ENCODE measurements at places on chromosomes 2 and 18.

GRCh38 chr2:177556153-177556552 lies 163.6 kb downstream of the AGPS start:
- DNase-seq, result no peak

- no peak for DNase-seq
Measured at GRCh38 chr2:99651930-99652670, 162.3 kb upstream of the REV1 start.

DNA sequence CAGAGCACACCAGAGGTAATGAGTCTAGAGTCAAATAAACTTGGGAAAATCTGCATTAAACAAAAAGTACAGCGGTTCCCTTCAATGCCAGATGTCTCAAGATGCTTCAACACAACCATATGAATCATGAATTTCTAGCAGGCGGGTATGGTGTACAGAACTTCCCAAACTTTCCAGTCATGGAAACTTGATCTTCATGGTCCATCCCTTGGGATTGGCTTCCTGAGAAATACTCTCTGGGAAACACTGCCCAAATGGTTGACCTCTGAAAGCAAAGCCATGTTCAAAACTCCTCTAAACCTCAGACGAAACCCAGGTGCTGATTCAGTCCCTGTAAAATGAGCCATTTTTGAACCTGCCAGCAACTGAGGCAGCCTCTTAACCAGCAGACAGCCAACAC lies 16.4 kb upstream of the TMEM247 start:
- no peak for DNase-seq

DNA sequence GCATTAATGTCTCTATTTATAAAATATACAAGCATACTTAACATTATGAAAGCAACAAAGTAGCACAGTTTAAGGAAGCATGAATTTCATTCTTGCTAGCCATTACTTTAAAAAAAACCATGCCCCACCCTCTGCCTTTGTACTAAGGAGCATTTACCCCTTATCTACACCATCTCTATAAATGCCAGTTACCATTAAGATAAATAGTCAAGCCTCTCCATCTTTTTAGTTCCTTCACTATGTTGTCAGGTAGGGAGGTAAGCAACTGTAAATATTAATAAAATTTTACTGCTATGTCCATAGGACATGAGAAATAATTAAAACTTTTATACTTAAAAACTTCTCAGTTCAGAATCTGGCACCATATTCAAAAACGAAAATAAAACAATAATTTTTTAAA lies 42.1 kb downstream of the ROCK1 start:
- DNase-seq, result no peak

DNA sequence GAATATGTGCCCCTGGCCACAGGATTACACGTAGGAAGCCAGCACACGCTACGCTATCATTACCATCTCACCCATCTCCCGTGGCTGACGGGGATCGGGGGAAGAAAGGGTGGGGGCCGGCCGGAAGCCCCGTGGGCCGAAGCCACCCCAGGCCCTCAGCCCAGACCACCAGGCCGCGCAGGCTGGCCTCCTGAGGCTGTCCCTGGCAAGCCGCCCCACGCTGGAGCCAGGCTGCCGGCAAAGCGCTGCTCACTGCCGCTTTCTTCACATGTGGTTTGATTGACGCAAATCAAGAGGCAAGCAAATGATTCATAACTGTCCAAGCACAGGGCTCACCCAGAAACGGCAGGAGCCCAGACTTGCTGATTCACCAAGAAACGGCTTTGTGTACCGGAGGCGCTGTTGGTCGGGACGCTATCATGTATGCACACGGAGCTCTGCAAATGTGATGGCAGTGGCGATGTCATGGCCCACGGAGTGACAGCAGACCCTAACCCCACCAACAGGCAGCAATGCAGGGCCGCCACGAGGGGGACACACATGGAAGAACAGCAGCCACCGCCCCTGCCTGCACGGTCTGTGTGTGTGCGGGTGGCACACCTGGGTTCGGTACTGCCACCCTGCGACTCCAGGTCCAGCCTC lies 125.7 kb downstream of the HDAC4 start:
- no peak for DNase-seq

- DNase-seq, result no peak
Measured at GRCh38 chr2:100470898-100471514, 724 bp downstream of the NMS start.

DNA sequence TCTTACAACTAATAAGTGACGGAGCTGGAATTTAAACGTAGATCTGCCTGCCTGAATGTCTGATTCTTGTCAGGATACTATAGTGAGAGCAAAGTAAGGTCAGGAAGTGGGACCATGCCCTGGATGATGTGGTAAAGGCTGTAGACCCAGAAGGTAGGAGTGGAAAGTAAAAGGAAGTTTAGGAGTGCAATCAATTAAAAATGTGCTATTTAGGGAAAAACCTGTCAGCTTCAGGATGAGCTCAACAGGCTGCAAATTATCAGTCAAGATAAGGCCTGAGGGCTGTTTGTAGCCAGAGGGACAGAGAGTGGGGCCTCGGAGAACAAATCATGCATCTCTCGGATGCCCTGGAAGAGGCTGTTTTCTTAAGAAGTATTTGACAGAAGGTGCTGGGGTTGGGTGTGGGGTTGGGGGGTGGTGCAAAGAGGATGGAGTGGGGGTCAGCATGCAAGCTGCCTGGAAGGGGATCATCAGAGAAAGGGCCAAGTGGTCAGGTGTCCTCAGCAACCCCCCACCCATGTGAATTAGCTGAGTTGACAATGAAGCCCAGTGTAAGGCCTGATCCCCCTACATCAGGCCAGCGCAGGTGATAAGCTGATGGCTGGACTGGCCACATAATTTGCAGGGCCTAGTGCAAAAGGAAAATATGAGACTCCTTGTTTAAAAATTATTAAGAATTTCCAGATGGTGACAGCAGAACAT lies 53.2 kb upstream of the MAPRE3 start:
- DNase-seq, result no peak

GRCh38 chr2:160267022-160267421 lies 67.0 kb upstream of the ITGB6 start:
- DNase-seq, result no peak

DNA sequence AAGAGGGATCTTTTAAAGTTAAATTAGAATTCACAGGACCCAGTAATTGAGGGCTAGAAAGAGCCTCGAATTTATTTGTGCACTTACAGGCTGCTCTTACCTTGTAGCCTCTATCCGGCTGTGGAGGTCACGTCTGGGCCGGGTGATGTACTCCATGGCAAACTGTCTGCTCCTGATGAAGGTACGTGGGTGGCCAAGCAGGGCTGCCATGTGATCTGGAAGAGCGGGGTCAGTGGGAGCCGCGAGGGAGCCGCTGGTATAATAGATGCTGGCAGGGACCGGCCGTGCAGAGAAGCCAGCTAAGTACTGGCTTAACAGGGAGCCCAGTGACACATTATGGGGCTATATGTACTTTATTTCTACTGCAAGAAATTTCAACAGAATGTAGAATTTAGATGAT lies 59.2 kb downstream of the ADI1 start:
- no peak for DNase-seq

DNA sequence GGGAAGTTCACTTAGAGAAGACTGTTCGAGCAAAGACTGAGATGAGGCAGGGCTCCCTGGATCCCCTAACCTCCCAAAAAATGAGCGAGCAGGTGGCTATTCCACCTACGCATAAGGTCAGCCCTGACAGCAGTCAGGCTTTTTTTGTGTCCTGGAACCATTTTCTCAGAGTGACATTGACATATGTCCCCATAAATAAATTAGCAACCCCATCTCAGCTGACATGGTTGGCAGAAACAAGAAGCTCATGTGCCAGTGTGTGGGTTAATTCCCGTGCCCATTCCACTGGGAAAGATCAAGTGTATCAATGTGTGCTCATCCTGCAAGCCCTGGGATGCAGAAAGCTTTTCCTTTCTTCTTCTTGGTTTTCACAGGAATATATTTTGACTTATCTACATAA lies 740.4 kb upstream of the CELF4 start:
- no peak for DNase-seq

DNA sequence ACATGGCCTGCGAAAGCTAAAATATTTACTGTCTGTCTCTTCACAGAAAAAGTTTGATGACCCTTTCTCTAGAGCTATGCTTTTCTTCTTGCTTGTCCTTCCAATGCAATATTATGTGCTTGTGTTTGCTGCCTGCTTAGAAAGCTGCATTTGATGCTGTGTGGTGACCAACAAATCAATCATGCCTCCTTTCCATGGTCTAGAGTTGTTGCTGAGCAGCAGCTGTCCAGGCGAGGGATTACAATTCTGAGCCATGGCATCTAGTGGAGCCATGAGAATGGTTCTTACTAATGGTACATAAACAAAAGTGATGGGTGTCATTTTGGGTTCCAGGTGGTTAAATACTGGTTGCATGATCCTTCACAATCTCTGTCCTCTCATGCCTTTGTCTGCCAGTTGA lies 1142.1 kb downstream of the DPP10 start:
- DNase-seq, result no peak

- DNase-seq, result no peak
Measured at GRCh38 chr2:233926806-233927205, 9.6 kb downstream of the TRPM8 start.

GRCh38 chr18:49459404-49460171 lies 857 bp downstream of the DYM start:
- DNase-seq, result no peak

DNA sequence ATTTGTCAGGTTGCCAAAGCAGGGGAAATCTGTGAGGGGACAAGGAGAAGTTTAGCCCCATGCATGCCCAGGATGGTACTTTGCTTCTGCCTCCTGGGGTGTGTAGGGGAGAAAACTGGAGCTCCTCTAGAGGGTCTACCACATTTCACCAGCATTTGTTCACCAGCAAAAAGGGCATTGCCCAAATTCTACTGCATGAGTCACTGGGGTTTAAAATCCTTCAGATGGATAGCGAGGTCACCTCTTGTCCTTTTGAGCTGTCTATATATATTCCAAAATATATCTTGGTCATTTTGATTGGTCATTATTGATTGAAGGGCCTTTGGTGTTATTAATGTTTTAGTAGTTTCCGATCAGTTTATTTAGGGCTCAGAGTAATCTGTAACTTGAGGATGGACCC lies 18.7 kb downstream of the FHOD3 start:
- DNase-seq, result no peak

- no peak for DNase-seq
Measured at GRCh38 chr2:232170396-232170795, 208.2 kb upstream of the ALPP start.

DNA sequence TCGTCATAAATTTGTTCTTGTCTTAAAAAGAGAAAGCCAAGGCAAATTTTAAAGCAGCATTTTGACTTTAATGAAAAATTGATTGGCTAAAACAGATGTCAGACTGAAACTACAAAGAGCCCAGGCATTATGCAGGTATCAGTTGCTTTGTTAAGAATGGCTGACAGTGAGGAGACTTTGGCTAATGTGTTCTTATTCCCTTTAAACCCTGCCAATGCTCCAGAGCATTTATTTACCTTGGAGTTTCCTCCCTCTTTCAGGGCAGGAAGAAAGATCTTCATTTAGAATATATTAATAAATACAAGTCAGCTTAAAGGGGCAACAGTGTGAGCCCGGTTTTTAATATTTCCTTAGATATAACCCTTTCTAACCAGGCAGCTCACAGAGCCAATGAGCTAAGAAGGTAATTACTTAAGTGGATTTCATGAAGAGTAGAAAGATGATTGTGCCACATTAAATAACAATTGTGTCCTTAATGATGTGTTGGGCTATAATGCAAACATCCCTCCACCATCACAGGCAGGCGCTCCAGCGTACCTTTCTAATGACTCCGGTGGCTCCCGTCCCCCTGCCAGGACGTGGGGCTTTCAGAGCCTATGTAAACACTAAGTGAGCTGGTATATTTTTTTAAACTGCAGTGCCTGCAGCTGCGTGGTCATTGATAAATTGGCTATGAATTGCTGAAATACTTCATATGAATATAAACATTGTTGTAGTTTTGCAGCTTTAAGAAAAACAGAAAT lies 349.4 kb upstream of the POU3F3 start:
- peak; percentile 45 for DNase-seq

- DNase-seq, result no peak
Measured at GRCh38 chr2:40329739-40330030, 122.2 kb downstream of the SLC8A1 start.

DNA sequence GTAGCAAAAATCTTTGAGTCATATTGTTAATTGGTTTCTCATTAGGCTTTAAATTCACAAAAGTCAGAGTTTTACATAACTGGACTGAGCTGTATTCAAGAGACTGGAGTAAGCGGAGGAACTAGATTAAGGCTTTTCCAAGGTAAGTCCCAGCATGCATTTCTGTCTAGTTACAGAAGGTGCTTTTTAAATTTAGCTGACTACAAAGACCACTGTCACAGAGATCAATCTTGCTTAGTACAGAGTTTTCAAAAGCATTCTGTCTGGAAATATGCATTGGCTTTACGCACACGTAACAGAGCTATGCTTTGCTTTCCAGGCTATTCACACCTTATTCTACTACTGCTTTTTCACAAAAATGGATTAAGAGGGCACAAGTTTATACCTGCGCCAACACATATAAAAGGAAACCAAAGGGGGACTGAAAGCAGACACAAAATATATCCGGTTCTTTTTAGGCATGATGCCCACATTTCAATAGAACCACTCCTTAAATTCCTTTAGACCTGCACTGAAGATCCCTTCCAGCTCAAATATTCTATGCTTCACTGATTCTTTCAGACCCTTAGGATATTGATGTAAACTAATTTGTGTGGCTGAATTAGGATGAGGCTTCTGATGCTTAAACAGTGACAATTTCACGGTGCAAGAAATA lies 560.7 kb upstream of the CRIM1 start:
- no peak for DNase-seq

GRCh38 chr2:159959136-159959535 lies 103.3 kb downstream of the PLA2R1 start:
- DNase-seq, result no peak

GRCh38 chr2:151408788-151409600 lies 708 bp upstream of the RIF1 start:
- no peak for DNase-seq

DNA sequence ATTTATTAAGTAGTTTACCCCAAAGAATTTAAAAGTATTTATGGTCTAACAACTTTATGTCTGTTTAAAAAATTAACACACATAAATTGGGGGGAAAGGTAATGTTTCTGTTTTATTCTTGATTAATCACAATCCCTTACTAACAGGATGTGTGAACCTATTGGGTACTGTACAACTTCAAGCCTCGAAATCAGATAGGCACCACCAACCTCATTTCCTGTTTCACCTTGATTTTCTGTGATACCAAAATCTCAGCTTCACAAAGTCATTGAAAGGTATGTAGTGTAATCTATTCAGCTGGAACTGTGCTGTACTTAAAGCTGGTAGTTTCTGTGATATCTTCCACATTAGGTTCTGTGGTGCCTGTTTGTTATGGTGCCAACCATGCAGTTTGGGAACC lies 4.0 kb downstream of the RNMT start:
- DNase-seq, result no peak

- no peak for DNase-seq
Measured at GRCh38 chr2:131031431-131031841, 61.8 kb downstream of the FAM168B start.

- DNase-seq, result no peak
Measured at GRCh38 chr2:178479275-178479616, 846 bp upstream of the FKBP7 start.

GRCh38 chr2:72719416-72719815 lies 106.4 kb downstream of the EXOC6B start:
- no peak for DNase-seq

DNA sequence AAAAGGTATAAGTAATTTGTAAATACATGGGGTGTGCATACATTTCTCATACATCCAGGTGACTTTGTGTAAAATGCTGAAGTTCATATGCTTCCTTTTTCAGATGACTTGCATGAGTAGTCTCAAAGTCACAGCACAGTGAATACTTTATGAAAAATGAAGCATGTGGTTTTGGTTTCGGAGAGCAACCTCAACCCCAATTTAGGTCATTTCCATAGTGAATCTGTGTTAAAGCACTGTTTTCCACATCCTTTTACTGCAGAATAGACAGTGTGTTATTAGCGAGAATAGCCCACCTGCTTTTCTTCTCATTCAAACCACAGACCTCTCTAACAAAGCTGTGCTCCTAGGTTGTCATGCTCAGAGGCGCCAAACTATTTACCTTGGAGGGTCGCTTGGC lies 204.4 kb upstream of the RASGRP3 start:
- DNase-seq, result no peak

All from NCI-H1092 (cell line).